ENCODE measurements at places on chromosomes 5 and 9.

DNA sequence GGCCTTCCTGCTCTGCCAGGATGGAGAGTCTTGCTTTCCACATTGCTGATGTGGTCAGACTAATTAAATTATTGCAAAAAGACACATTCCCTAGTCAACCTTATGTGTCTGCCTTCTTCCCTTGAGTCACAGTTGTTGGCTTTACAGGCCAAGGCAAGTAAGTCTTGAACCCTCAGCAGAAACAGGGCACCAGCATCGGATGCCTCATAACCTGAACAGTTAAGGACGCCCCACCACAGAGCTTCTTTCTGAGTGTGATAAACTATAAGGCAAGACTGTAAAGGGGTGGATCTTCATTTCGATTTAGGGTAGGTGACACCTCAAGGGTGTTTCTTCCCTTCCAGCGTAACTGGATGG, 670 bp upstream of the KIF2A start:
- DNase-seq = no peak

DNA sequence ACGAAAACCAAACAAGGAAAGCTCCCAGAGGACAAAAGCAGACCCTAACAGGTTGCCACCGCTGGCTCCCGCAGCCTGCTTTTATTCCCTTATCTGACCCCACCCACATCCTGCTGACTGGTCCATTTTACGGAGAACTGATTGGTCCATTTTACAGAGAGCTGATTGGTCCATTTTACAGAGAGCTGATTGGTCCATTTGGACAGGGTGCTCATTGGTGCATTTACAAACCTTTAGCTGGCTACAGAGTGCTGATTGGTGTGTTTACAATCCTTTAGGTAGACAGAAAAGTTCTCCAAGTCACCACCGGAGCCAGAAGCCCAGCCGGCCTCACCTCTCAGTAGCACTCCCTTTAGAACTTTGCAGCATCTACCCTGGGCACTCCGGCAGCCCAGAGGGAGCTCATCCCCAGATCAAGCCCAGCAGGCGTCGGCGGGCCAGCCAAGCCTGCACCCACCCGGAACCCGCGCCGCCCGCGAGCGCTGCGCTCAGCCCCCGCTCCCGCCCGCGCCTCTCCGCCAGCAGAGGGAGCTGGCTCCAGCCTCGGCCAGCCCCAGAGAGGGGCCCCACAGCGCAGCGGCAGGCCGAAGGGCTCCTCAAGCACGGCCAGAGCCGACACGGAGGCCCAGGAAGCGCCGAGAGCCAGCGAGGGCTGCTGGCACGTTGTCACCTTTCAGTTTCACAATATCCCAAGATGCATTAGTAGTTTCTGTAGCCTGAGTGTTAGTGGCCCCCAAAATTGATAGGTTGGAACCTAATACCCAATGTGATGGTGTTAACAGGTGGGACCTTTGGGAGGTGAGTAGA, 35.3 kb upstream of the CLPTM1L start:
- DNase-seq = peak; percentile 66

GRCh38 chr5:127425868-127426267, 91.6 kb upstream of the PRRC1 start:
- no peak for DNase-seq

DNA sequence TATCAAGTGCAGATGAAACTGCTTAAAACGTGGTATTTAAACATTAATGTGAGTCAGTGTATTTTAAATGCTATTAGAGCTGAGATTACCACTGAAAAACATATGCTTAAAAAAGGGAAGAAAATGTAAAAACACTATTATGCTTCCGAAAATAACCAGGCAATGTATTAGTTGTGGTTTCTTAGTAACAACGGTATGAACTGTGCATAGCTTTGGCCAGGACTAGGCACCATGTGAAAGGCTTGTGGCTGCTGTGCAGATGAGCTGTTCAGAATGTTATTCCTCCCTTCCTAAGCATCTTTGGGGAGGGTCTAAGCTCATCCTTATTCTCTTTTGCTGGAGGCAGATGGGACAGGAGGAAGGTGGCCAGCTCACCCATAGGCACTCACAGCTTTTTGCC, 84.9 kb downstream of the NTRK2 start:
- no peak for DNase-seq

DNA sequence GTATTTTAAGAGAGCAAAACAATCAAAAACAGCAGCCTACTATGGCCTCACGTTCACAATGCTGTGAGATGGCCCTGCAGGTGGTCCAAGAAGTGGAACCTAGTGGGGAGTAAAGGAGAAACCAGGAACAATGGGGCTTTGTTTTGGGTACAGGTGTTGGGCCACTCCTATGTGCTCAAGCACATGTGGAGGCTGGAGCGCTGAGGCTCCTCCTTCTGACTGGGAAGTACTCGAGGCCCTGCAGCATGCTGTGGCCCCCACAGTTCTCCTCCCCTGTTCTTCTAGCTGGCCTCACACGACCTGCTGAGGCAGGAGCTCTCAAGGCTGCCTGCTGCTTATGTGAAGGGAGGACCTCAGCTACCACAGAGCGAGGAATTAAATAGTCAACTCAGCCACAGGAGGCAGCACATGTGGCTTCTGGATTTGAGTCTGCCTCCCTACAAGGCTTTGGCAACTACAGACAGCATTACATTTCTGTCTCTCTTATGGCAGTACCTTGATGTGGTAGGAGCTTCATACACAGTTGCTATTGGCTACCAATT, 482.3 kb downstream of the SPOCK1 start:
- DNase-seq = no peak

DNA sequence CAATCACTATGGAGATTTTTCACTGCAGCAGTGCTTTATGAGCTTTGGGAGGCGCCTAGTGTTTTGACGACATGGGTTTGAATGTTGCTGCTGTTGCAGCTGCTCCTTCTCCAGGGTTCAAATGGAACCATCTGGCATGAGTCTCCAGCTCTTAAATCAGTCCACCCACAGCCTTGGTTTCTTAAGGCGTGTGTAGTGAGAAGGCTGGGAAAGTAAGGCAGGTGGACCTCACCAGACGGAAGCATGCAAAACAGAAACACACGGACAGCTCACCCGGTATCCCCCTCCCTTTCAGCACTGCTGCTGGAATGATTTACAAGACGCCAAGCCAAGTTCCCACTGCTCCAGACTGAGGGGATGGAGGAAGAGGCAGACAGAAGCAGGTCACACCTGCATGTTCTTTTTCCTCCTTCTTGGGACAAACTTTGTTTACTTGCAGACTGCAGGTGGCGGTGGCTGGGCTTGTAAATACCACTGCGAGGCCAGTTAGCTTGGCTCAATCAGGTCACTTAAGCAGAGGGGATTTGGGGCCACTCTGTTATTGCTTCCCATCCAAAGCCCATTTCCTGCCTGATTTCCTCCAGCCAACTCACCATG, 47.4 kb downstream of the ADAM19 start:
- DNase-seq = no peak

GRCh38 chr5:82105457-82105856, 133.6 kb downstream of the ATG10 start:
- DNase-seq = no peak

- no peak for DNase-seq
These were observed 29.0 kb upstream of the BTNL3 start for GRCh38 chr5:180959661-180960060.

DNA sequence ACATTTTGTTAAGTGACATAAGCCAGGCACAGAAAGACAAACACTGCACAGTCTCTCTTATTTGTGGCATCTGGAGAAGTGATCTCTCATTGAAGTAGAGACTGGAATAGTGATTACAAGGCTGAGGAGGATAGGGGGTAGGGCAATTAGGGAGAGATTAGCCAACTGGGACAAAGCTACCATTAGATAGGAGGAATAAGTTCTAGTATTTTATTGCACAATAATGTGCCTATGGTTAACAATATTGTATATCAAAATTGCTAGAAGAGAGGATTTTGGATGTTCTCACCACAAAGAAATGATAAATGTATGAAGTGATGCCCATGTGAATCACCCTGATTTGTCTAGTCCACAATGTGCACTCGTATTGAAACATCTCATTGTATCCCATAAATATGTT, 281.8 kb downstream of the MTRR start:
- DNase-seq = no peak

DNA sequence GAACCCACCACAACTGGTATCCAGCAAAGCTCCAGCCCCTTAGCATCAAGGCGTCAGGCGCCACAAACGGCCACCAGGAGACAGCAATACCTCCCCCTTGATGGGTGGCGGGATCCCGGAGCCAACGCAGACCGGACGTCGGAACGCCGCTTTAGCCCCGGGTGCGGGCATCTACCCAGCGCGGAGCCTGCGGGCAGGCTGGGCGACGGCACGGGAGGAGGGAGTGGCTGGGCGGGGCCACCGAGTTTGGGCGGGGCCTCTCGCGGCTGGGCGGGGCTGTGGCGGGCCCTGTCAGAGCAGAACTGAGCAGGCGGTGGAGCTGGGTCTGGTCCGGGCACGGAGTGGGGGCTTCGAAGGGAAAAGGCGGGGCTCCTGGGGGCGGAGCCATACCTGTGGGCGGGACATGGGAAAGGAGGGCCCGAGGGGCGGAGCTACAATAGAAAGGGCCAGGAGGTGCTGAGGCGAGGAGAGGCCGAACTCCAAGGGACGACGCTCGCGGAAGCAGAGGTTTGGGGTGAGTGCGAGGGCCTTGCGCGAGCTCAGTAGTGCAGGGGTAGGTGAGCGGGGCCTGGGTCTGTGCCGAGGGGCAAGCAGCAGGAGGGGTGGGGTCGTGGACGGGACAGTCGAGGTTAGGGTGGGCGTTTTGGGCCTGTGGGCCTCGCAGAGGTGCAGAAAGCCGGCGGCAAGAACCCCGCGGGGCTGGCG, 40.2 kb upstream of the GARNL3 start:
- DNase-seq = peak; percentile 85

GRCh38 chr5:7856855-7857254, 5.9 kb upstream of the CFAP90 start:
- peak; percentile 67 for DNase-seq

DNA sequence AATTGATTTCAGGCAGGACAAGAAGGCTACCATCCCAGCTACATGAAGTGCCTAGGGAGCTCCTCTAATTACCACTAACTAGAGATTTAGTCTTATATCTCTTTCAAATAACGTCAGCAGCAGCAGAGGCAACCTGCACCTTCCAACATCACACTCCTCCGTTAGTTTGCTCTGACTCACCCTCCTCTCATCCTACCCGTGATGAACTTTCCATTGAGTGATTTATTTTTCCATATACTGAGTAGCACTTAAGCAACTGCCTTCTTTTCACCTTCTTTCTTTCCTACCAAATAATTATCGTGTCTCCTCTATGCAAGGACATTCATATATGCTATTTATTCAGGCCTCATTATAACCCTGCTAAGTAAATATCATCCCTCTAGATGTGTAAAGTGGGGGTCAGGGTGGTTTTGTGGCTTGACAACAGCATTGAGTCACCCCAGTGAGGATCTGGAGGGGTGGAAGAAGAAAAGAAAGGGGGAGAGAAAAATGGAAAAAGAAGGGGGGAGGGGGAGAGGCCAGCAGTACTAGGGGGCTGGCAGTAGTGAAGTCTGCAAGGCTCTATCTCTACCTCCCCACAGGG, 64.6 kb upstream of the CAST start:
- DNase-seq = peak; percentile 55

GRCh38 chr5:139368613-139369012, 14.5 kb downstream of the SLC23A1 start:
- DNase-seq = no peak

DNA sequence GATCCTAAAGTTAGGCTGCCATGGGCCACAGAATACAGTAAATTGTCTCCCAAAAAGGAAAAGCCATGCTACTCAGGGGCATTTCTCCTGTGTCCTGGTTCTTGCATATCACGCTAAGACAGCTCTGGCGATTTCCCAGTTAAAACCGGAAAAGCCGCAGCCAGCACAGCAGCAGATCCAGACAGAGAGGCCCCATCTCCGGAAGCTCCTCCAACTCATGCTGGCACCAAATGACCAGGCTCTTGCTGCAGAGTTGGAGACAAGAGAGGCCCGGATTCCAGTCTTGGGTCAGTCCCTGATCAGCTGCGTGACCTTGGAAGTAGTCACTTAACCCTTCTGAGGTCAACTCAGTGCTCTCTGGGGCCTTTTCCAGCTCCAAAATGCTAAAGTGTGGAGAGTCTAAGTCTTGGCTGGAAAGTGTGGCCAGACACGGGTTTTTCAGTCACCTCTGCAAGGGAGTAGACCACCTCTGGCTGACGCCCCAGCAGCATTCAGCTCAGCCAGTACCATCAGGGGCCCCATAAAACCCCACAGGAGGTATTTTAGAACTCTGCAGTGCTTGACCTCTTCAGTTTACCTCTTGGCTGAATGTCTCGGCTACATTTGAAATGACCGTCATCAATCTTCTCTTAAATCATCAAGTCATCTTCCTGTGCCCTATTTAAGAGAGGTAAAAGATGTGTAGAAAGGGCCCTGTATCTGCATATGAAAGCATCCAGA, 16.2 kb downstream of the GDNF start:
- no peak for DNase-seq

- no peak for DNase-seq
These were observed 20.9 kb downstream of the ANXA2R start for GRCh38 chr5:43019291-43019613.

- no peak for DNase-seq
These were observed 188.7 kb upstream of the MRPS30 start for GRCh38 chr5:44619875-44620610.

- DNase-seq = no peak
These were observed 102.5 kb upstream of the SH3GL2 start for GRCh38 chr9:17476401-17476800.

DNA sequence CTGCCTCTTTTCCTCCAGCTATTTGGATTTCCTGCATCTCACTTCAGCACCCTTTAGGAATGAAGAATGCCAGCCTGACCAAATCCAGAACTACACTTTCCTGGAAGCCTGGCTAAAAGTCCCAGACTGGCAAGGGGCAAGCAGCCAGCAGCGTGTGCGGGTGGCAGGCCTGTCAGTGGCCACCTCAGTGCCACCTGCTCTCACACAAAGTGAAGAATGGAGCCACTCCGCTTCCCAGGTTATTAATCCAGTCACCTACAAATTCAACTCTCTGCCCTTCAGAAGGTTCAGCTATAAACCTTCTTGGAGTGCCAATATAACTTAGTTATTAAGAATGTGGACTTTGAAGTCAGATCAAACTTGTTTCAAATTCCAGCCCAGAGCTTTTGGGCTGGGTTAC, 6.7 kb upstream of the ALDOB start:
- DNase-seq = no peak

- DNase-seq = no peak
These were observed 1022.5 kb upstream of the DMAC1 start for GRCh38 chr9:8821910-8822666.

DNA sequence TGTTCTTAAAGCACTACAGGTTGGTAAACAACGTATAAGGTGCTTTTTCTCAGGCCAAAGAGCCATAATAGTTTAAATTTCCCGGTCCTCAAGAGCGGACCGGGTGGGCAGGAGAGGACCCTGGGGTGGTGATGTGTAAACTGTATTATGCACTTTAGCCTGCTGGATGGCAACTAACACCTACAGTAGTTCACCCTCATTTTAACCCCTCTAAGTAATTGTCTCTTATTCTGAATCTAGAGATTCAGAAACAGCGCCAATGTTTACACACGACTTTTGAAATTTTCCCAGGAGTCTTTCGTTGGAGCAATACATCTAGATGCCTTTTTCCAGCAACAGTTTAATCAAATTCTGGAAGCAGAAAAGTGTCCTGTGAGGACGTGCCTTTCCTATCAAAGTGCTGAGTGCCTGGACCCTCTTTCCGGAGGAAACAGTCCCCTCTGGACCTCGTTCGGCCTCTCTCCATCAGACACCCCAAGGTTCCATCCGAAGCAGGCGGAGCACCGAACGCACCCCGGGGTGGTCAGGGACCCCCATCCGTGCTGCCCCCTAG, 676 bp upstream of the OCLN start:
- no peak for DNase-seq

GRCh38 chr5:113039229-113039933, 62.8 kb downstream of the DCP2 start:
- no peak for DNase-seq

All from SHP77 (cell line).